ENCODE measurements at places on chromosomes 16 and 17.

DNA sequence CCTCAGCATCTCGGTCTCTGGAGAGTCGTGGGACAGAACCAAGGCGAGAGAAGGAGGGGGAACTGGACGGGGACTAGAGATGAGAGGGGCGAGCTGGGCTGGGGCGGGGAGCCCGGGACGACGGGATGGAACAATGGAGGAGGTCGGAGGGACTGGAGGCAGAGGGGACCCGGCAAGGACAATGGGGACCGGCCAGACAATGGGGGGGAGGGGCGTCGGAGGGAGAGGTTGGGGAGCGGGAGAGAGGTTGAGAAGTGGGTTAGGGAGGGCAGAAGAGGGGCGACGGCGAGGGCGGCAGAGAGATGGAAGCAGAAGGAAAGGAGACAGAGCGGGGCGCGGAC, 719 bp downstream of the NGFR start:
- no peak for DNase-seq

- DNase-seq, result no peak
Measured at GRCh38 chr17:60493847-60494321, 32.2 kb downstream of the APPBP2 start.

DNA sequence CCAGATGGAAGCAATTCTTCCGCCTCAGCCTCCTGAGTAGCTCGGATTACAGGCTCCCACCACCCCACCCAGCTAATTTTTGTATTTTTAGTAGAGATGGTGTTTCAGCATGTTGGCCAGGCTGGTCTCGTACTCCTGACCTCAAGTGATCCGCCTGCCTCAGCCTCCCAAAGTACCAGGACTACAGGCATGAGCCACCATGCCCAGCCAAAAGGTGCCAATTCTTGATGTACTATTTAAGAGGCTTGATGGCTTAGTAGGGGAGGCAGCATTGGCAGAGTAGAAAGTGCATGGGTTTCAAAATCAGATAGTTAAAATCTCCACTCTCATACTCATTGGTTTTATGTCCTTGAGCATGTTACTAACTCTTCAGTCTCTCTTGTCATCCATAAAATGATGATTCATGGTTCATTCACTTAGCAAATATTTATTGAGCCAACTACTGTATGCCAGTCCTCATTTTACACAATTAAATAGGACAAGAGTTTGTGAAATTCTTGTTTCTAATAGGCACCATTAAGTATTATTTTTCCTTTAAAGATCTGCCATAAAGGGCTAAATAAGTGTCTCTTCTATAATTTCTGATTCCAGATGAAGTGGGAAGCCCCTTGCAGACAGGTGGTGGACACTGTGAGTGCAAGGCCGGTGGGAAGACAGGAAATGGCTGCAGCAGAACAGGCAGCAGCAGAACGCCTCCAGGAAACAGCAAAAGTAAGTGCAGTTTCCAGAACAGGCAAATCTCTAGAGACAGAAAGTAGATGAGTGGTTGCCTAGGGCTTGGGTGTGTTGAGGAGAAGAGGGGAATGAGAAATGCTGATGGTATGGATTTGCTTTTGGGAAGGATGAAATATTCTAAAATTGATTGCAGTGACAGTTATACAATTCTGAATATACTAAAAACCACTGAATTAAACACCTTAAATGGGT, 8.2 kb upstream of the RPL27 start:
- no peak for DNase-seq

- no peak for DNase-seq
Measured at GRCh38 chr16:88792078-88792550, 7.1 kb upstream of the PIEZO1 start.

GRCh38 chr17:3919123-3919624, 2.9 kb upstream of the P2RX1 start:
- DNase-seq, result no peak

DNA sequence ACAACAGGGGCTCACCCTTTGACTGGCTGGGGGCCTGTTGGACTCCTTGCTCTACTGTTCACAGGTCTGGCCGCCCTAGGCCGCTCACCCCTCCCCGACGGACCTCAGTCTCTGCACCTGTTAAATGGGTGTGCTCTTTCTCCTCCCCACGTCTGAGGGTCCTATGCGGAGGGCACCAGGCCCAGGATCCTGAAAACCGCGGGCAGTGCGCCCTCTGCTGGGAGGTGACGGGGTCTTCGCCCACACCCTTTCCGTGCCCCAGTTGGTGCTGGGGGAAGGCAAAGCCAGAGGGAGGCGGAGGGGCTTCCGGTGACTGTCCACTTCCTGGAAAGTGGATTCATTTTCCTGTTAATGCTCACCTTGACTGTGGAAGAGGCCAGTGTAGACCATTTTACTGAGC, 1010.9 kb downstream of the KCNJ18 start:
- no peak for DNase-seq

- no peak for DNase-seq
Measured at GRCh38 chr16:12753203-12754023, 50.3 kb downstream of the CPPED1 start.

DNA sequence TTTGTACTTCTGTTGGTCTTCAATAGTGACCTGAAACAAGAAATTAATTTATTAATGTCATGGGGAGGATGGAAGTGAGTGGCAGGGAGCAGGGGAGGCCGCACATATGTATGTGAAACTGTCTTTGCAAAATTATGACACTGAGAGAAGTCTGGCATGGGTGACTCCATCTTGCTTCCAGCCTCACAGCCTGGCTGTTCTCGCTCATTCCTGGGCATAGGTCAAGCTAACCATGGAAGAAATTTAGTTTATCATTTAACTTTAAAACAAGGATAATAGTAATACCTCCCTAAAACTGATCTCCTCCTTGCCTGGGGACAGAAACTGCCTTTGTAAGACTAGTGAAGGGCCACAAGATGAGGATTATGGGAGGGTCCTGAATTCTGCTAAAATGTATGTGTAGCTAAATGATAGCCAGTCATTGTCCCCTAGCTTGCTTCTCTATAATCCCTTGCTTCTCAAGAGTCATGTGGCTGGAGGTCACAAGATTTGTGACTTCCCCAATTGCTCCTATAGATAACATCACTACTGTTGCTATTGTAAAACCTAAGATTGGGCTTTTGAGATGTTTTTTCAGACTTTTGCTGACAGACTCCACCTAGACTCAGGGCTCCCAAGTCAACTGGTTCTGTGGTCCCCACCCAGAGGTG, 126.0 kb downstream of the HS3ST3A1 start:
- no peak for DNase-seq

GRCh38 chr17:67629971-67630320, 87.8 kb upstream of the NOL11 start:
- DNase-seq, result no peak

DNA sequence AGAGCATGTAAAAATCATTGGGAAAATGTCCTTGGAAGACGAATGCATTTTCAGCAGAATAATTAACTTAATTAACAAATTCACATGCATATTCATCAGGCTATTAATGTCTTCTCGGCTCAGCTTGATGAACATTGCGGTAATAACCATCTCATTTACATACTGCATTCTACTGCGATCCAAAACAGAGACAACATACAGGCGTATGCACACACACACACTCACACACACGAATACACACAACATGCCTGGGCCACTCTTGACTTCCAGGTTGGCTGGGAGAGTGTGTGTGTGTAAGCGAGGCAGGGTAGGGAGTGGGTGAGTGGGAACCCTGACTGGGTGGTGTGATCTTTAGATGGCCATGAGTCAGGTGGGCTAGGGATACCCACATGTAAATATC, 44.7 kb downstream of the NEUROD2 start:
- DNase-seq, result no peak

DNA sequence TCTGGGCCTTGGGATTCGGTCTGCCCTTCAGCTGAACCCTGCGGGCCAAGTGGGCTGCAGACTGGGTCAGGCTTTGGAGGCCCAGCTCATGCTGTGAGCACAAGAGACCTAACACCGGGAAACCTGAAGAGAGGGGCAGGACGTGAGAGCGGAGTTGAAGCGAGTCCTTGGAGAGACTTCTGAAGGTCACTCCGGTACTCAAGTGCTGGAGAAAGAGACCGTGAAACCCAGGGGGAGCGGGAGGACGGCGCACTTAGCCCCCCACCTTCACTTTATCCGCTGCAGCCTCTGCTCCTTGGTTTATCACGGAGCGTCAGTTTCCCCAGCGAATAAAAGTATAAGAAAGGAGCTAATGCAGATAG, 361 bp downstream of the UQCRC2 start:
- no peak for DNase-seq

GRCh38 chr17:62178579-62178978, 113.5 kb upstream of the MED13 start:
- no peak for DNase-seq

DNA sequence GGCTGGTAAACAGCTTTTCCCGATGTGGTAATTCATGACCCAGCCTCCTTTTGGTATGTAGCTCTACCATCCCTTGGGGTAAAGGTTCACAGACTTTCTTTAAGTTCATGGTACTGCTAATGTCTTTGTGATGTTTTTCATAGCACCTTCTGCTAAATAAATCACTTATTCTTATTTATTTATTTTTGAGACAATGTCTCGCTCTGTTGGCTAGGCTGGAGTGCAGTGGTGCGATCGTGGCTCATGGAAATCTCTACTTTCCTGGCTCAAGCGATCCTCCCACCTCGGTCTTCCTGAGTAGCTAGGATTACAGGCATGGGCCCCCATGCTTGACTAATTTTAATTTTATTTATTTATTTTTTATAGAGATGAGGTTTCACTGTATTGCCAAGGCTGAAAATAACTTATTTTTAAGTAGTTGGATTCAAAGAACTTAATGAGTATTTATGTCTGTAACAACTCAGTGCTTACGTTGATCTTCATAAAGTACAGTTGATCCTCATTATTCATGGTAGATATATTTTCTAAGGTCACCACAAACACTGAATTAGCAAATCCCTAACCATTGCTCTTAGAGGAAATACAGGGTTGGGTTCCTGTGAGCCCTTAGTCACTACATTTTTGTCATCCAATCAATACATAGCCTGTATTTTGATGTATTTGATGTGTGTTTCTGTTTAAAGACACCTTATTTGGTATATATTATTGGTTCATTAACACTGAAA, 97.1 kb downstream of the SHISA9 start:
- DNase-seq, result no peak

DNA sequence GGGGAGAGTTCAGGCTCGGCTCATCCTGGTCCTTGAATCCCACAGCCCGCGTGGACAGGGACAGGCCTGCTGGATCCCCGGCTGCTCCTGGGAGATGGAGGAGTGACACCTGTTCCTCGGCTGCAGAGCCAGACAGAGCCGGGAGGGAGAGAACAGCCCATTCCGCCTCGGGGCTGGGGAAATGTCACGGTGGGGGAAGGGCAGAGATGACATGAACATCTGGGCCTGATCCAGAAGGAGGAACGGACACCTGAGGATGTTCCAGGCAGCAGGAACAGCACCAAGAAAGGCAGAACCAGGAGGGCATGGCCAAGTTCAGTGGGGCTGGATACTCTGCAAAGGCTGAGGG, 2.1 kb downstream of the ZNF764 start:
- DNase-seq, result no peak

GRCh38 chr17:12737740-12738469, 51.4 kb upstream of the ARHGAP44 start:
- no peak for DNase-seq

DNA sequence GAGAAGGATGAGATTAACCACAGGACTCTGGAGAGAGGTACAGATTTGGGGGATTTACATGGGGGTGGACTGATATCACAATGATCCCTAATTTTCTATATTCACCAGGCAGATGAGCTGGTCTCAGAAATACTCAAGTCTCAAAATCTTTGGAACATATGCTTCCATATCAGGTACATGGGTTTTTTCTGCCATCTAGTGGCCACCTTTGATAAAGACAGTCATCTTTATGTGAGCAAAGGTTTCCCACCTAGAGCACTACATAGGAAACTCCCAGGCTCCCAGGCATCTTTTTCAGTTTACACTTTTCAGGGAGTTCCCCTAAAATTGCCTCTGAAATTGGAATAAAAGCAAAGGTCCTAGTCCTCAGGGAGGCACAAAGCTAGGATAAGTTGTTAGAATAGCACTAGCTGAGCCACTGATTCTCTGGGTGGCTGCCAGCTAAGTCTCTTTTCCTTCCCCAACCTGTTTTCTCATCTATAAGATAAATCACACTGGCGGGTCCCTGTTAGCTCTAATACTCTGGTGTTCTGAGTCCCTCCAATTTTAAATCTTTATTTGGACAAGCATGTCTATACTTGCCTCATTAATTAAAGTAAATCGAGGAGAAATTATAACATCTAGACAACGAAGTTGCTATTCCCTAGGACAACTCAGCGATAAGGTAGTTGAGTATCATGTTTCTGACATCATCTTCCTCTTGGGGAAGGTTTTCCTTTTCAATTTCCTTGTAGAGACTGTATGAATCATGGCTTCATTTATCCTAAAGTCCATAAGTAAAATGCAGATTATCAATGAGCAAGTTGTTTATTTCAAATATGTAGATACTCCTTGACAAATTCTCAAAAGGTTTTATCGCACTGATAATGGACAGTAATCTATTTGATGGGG, 19.0 kb upstream of the MON1B start:
- peak; percentile 17 for DNase-seq

DNA sequence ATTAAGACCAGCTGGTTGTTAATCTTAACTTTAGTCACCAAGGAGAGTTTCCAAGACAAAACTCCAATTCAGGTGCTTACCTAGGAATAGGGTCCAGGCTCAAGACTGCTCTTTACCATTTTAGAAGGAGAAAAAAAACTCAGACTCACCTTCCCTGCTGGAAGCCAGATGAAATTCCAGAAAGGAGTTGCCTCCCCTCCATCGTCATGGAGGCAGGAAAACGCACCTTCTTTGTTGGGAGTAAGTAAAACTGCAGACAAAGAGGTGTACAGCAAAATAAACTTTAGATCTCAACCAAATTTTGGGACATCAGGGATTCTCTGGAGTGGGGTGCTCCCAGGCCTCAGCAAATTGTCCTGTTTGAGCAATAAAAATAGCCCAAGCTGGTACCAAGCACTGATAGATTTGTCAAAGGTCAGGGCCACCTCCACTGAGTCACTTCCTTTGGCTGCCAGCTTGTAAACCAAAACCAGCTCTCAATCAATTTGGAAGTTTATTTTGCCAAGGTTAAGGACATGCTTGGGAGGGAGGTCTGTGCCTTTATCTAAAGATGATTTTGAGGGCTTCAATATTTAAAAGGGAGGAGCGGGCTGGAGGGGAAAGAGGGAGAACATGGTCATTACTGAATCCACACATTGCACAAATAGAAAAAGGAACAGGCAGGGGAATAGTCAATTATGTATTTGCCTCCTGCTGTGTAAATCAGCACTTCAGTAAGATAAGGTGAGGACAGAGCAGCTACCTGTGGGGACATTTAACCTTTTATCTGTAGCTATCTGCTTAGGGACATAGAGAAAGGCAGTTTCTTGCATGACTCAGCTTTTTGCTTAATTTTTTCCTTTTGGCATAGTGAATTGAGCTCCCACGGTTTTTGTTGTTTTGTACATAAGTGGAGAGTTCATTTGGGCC, 1.5 kb upstream of the ALDH3A2 start:
- no peak for DNase-seq

GRCh38 chr16:54286366-54287130, at the start of gene IRX3:
IRX3 (minus strand) TSS chr16:54286787; CDS start chr16:54286050, 737 bp downstream.
- no peak for DNase-seq

DNA sequence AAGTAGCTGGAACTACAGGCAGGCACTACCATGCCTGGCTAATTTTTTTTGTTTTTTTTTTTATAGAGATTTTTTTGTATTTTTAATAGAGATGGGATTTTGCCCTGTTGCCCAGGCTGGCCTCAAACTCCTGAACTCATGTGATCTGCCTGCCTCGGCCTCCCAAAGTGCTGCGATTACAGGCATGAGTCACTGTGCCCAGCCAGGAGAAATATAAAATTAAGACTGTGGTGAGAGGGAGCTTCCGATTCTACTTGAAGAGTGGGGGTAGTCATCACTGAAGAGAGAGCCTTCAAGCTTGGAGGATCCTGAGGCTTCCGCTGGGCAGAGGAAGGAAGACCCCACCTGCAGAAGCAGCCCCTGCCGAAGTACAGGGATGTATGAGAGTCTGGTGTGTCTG, 34.4 kb upstream of the RGS9 start:
- no peak for DNase-seq

GRCh38 chr17:48045316-48046001, 2.7 kb upstream of the NFE2L1 start:
- no peak for DNase-seq
